ENCODE measurements at places on chromosomes 2 and 18.

GRCh38 chr2:113734185-113734584 lies 22.3 kb downstream of the SLC35F5 start:
- DNase-seq = no peak

DNA sequence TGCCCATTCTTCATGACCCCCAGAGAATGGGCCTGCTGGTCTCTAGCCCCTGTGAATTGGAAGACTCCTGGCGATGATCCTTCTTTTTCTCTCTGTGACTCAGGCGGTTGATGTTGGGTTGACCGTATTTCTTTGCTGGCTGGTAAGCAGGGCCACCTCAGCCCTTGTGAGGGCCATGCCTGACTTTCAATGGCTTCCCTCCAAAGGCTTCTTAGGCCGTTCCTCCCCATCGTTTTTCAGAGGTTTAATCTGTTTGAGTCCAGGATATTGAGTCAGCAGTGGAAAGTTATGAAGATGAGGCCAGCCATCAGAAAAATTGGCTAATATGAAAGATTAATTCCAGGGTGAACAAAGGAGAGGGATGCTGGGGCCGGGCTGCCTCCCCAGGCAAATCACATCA lies 13.6 kb downstream of the HPCAL1 start:
- no peak for DNase-seq

DNA sequence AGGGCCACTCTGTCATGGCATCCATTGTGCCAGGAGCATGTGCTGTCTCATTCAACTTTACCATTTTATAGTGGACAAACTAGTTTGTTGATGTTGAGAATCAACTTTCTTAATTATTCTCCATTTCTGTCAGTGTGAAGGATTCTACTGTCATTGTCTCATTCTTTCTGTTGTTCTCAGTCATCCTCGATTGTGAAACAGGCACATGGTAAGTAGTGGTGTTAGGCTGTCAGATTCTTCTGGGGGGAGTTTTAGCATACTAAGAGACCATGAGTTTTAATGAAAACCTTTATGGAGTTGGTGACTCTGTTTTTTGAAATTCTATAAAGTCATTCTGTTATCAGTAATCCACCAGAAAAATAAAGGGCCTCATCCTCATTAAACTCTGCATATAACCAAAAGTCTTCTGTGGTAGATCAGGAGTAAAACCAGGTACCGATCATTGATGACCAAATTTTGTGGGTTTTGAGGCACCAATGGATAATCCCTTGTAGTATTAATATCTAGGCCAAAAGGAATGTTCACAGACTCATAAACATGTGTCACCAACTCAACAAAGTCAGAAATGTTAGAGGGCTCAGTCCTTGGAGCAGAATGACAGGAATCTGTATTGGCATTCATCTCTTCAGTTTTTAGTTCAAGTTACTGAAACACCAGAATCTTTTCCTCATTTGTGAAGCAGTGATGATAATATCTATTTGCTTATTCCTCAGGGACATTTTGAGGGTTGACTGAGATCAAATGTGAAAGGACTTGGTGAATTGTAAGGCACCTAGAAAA lies 73.2 kb downstream of the CERS6 start:
- no peak for DNase-seq

DNA sequence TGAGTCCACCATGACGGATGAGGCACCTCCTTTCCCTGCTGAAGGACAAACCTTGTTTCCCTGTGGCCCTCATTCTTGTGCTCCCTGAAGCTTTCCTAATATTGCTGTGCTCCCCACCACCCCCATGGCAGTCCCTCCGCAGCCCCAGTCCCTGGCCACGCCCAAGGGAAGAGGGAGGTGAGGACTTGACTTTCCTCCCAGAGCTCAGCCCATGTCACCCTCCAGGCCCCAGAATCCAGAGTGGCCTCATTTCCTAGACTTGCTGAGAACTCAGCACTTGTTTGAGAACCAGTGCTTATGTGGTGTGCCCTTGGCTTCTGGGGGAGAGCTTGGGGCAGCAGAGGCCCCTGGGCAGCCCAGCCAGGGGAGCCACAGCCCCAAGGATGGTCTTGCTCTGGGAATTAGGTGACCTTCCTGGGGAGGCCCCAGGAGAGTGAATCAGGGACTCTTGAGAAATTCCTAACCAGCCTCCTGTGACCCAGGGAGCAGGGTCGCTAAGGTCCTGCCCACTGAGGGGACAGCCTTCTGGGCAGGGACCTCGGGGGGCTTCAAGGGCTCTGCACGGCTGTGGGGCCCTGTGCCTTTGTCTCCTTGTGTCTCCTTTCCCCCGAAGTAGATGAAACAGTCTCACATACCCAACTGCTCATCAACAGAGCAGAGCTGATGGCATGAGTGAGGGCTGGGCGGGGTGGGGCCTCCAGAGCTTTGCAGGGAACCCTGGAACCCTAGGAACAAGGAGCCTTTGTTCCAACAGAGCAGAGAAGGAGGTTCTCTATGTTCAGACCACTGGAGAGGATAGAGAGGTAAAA lies 27.9 kb downstream of the PSD4 start:
- no peak for DNase-seq

GRCh38 chr2:185771396-185771795 lies 32.8 kb downstream of the FSIP2 start:
- DNase-seq = no peak

GRCh38 chr2:118878531-118879149 lies 31.2 kb upstream of the EN1 start:
- no peak for DNase-seq

GRCh38 chr2:199717587-199717907 lies 133.4 kb downstream of the FTCDNL1 start:
- no peak for DNase-seq

DNA sequence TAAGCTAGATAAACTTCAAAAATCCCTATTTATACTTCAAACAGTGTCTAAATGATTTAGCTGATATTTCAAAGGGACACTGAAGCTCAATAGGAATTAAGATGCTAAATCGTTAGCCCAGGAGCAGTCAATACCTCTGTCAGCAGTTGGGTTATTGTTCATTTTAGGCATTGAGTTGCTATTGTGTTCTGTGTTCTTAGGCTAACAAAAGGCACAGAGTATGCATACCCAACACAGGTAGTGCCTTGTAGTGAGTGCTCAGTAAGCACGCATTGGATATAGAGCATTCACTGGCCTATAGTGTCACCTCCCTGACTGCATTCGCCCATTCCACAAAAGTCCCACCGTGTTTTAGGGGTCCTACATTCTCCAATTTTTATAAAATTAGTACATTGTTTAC lies 152.3 kb downstream of the PIK3C3 start:
- no peak for DNase-seq

- DNase-seq = no peak
Measured at GRCh38 chr2:85278361-85278760, 49.4 kb downstream of the TGOLN2 start.

GRCh38 chr18:29496152-29496680 lies 1319.3 kb upstream of the CDH2 start:
- no peak for DNase-seq

GRCh38 chr2:121777699-121778058 lies 22.2 kb downstream of the TSN start:
- DNase-seq = no peak

- DNase-seq = no peak
Measured at GRCh38 chr2:38170067-38170466, 94.1 kb upstream of the CYP1B1 start.

GRCh38 chr2:1645761-1646476 lies 98.4 kb downstream of the PXDN start:
- DNase-seq = peak; percentile 65

DNA sequence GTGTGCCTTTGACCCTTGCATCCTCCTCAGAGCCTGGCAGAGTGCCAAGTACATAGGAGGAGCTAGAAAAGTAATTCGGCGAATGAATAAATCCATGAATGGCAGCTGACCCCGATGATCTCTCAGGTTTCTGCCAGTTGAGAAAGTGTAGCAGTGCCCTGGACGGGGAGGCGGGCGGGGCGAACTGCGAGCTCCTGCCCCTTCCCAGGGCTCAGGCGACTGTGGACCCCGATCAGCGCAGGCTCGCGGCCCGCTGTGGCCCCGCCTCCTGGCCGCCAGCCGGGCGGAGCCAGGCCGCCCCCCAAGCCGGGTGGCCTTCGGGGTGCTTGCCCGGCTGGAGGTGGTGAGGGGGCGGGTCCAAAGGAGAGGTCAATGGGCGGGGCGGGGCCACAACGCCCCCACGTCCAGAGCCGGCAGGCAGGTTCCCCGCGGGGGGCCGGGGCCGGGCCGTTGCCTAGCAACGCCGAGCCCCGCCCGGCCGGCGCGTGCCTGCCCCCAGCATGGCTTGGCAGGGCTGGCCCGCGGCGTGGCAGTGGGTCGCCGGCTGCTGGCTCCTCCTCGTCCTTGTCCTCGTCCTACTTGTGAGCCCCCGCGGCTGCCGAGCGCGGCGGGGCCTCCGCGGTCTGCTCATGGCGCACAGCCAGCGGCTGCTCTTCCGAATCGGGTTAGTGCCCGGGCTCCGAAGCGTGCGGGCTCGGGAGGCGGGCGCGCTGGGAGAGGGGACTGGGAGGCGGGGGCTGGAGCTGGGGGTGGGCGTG lies 30.6 kb upstream of the TMBIM1 start:
- peak; percentile 95 for DNase-seq

All from mesenchymal stem cell (in vitro differentiated cells and primary cell).